Cardiac fibroblast (primary cell): ENCODE measurements at places on chromosomes 2 and 18.
A peak's percentile ranks its signal among the peaks of the same experiment; 100 is the strongest.

GRCh38 chr2:170180031-170180566 lies 2.2 kb downstream of the MYO3B start:
- DNase-seq = no peak

DNA sequence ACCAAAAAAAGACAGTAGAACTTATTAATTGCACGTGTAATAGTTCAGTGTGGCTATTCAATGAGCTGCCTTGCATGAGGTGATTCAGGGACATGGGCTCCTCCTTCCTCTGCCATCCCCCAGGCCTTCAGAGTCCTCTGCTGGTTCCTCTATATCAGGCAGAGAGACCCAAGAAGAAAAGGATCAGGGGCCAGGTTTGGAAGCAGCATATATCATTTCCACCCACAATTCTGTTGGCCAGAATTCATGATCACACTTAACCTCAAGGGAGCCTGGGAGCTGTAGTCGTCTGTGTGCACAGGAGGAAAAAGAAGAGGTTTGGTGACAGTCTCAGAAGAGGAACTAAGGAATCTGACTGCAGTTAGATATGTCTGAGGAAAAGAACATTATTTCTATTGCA lies 114.0 kb upstream of the GLS start:
- no peak for DNase-seq

DNA sequence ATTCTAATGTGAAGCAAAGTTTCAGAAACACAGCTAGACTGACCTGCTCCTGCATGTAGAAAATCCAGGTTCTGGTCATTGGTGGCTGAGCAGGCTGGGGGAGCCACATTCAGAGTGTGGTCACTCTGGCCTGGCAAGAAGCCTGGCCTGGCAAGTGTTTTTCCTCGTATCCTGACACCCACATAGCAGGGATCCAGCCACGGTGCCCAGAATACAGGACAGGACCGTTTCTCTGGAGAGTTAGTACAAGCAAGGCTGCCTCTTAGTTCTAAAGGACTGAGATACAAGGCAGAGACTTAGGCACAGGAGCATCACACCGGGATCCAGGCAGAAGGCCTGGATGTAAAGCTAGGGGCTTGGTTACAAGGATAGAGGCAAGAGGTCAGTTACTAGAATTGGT lies 4.8 kb upstream of the LAMA1 start:
- no peak for DNase-seq

GRCh38 chr2:183347969-183348368 lies 223.7 kb downstream of the NUP35 start:
- no peak for DNase-seq

- no peak for DNase-seq
Observed at GRCh38 chr2:80205498-80205897, 99.1 kb downstream of the LRRTM1 start.

- DNase-seq = no peak
Observed at GRCh38 chr2:28148566-28148965, 244.1 kb upstream of the FOSL2 start.

DNA sequence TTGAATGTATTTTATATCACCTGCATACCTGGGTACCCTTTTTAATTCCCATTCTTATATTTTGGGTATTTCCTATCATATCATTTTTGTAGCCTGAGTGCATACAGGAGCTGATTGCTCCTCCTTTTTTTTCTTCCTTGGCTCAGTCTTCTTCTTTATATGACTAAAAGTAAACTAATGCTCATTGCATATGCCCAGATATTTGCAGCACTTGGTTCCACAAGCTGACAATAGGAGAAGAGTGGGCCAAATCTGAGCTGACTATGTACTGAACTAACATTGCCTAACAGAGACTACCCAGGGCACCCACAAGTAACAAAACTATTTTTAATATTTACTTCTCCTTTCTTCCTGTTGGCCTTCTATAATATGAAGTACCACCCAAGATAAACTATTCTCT lies 131.7 kb upstream of the SPOPL start:
- peak; percentile 43 for DNase-seq

DNA sequence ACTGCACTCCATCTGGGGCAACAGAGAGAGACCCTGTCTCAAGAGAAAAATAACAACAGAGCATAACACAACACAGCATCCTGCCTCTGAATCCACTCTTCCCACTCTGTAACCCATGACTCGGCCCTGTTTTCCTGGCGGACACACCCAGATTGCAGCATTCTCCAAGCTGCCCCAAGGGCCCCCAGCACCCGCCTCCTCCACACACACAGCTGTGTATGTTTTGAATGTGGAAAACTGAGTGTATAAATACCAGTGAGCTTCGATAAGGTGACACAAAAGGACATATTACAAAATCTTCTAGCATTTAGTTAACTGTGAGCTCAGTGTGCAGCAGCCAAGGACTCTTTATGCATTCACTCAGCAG lies 13.0 kb downstream of the IMPA2 start:
- DNase-seq = peak; percentile 93

DNA sequence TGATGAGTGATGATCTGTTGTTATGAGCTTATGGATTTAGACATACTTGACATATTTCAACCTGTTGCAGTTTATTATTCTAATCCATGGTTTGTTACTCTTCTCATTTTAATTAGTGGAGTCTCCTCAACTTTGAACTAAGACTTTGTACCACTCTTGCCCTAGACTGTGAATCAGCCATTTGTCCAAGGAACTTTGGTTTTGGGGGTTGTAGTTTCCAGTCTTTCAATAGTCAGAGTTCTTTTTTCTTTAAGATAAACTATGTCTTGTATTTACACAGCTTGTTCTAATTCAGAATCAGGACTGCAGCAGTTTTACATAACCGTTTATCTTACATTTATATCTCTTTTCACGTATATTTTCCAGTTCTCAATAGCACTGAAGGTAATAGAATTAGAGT lies 133.6 kb downstream of the GULP1 start:
- no peak for DNase-seq

DNA sequence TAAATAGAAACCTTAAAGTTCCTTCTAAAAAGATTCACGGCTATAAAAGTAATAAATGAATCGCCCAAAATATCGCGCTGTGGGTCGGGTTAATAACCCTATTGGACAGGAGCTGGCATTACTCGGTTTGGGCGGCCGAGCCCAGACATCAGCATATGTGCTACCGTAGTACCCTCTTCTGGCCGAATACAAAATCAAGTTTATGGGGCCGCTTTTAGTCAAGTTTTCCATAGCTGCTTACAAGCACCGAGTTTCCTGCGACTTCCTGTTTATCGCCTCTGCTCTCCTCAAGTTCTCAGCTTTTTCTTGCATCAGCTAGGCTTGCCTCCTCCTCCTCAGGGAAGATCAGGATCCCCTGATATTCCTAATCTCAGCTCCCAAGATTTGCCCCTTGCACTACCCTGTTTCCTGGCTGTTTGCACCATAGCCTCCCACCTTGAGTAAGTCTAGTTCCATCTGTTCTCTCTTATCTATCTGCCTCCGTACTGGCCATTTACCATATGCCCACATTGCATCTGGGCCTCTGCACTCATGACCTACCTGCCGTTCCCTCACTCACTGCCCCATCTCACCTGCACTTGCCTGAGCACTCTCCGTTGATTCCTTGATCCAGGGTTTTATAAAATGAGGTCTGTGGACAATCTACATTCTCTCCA lies 56.1 kb downstream of the SLC35F5 start:
- DNase-seq = peak; percentile 77

DNA sequence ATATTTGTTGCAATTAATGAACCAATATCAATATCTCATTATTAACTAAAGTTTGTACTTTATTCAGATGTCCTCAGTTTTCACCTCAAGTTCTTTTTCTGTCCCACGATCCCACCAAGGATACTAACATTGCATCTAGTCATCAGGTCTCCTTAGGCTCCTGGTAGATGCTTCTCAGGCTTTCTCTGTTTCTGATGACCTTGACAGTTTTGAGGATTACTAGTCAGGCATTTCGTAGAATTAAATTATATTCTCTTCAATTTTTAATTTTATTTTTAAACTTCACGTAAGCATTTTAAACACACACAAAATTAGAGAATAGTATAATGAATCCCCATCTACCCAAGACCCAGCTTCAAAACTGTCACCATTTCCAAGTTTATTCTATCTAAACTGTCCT lies 5.6 kb upstream of the ACYP2 start:
- no peak for DNase-seq

GRCh38 chr18:74370115-74370514 lies 54.5 kb downstream of the C18orf63 start:
- DNase-seq = peak; percentile 20

DNA sequence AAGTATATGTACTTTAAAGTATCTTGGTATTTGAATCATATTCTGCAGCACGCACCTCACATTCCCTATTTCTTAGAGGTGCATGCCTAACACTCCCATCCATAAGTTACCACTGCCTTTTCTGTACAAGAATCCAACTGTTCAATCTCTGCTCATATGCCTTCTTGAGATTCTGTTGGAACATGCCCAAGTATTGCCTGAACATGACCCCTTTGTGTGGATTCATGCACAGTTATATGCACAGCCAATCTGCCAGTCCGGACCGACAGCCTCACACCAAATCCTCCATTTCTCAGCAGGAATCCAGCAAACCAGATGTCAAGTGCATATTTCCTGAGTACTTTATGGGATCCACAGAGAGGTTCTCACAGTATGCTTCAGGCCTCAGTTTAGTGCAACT lies 222.0 kb downstream of the TMEM182 start:
- no peak for DNase-seq

GRCh38 chr2:29080886-29081743 lies 6.8 kb upstream of the PCARE start:
- DNase-seq = peak; percentile 77

DNA sequence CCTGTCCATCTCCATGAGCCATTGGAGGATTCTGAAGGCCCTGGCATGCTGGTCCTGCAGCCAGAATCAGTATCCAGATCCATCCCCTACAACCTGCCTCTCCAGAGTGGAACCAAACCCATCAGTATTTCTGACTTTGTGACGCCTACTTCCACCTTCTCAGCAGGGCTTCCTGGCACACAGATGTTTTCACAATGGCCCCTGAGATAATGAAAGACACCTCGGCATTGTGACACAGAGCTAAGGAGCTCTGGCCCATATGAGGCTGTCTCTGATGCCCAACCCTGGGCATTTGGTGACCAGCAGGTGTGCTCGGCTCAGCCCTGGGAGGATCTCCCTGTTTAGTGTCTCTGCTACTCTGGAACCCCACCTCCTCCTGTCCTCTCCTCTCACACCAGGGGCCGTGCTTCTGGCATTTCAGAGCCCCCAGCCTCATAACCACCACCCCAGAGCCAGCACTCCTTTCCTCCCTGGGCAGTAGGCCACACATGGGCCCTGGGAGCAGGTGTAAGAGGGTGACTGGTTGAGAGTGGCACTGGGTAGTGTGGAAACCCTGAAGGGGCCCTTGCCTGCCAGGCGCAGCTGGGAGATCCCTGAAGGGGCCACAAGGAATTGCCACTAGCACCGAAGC lies 38.2 kb downstream of the FOSL2 start:
- no peak for DNase-seq

GRCh38 chr18:7733642-7734041 lies 166.5 kb downstream of the PTPRM start:
- no peak for DNase-seq

DNA sequence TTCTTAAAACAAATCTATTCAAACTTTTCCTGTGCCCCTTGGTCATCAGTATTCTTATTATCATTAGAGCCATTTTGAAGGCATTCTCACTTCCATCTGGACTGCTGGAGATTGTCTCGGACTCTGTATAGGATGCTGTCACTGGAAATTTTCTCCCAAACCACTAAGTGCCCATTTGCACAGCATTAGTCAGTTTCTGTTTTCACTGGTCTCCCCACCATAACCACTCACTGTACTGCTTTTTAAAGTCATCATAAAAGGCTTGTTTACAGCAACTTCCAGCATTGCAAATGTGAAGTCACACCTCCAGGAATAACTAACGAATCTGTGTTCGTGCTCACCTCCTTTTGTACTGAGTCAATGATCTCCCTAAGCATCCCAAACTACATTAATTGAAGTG lies 150.9 kb upstream of the SERTAD2 start:
- no peak for DNase-seq

DNA sequence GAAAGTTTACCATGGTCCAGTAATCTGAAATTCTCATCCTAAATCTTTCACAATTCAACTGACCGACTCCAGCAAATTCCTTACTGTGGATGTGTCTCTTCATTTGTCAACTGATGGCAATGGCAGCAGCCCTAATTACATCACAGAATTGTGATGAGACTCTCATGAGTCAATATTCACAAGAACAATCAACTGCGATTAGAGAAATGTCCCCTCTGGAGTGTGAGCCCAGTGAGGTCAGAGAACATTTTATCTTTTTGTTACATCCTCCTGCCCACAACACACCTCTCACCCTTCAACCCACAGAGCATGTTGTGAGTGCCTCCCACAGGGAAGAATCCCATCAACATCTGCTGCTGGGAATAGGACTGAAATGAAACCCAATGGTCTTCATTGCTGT lies 73.6 kb downstream of the CD226 start:
- DNase-seq = peak; percentile 53

GRCh38 chr2:29954316-29954715 lies 32.9 kb upstream of the ALK start:
- no peak for DNase-seq

DNA sequence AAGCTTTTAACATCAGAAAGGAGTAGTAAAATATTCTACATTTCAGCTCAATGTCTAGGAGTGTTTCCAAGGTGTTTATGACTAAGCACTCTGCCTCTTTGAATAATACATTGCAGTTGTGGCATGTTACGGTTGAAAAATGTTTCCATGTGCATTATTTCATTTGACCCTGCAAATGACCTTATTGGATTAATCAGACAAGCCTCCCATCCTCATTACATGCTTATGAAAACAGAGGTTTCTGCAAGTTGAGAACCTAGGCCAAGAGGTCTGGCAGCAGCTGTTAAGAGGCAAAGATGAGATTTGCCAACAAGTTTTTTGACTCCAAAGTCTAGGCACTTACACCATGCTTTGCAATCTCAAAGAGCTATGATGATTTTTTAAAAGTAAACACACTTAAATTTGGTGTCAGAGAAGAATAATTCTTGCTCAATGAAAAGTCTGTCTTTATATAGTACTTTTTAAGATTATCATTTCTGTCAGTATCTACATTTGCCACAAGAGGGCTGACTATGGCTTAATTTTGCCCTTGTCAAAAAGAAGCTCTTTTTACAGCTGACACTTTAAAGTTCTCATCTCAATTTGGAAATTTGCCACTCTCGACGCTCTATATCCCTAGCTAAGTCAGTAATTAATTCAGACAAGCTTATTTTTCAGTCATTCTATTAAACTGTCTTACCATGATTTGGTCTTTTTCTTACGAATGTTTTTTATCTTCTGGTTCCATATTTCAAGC lies 260.6 kb downstream of the PAX3 start:
- DNase-seq = peak; percentile 8

GRCh38 chr2:70890469-70891065 lies 45.1 kb upstream of the ATP6V1B1 start:
- DNase-seq = no peak

DNA sequence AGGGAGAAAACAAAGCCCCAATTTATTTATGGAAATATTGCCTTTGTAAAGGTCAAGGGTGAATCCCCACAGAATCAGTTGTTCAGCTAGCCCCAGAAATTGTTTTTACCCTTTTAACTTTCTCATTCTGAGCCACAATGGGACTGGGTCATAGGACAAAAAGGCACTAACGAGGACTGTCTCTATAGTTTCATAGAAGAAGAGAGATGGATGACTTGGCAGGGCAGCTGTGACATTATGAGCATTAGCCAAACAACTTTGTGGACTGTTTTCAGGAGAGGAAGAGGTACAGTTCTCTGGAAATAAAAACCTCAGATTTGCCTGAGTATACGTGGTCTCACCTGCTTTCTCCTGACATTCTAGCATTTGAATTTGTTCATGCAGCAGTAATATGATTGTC lies 1155.8 kb upstream of the CHAC2 start:
- no peak for DNase-seq

GRCh38 chr2:223759569-223760430 lies 77.6 kb downstream of the AP1S3 start:
- DNase-seq = peak; percentile 35
